ENCODE measurements at places on chromosomes 6 and 20.

DNA sequence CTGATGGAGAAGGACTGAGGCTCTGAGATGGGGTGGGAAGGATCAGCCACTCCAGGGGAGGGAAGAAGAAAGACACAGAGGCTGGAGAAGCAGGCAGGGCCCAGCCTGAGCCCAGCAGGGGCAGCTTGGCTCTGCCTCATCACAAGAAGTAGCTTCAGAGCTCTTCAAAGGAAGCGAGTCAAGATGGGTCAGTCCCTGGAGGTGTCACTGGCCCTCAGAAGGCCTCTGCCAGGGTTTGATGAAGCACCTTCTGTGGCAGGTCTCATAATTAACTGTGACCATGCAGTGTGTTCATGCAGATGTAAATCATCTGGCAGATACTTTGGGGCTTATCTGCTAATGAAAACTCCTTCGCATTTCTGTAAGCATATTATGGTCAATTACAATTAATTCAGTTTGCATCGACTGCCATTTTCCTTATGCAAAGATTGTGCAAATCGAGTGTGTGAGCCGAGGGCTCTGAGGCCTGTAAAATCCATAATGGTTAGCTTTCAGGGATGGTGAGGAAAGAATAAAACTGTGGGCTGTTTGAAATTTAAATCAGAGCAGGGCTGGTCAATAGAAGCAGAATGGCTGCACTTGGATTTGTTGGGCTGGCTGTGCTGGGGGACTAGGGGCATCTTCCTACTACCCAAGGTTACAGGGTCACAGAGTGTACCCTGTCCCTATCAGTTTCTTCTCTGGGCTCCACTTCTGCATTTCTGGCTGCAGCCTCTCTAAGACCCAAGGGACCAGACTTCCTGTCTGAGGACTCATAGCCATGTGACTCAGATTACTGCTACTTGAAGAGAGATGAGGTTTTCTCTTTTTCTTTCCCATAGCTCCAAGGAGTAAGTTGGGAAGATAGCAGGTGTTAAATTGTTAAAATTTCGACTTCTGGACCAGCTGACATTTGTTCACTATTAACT, 376.6 kb downstream of the DHX35 start:
- no peak for DNase-seq

- no peak for DNase-seq
These were observed 242.7 kb downstream of the MYLK4 start for GRCh38 chr6:2508071-2508470.

DNA sequence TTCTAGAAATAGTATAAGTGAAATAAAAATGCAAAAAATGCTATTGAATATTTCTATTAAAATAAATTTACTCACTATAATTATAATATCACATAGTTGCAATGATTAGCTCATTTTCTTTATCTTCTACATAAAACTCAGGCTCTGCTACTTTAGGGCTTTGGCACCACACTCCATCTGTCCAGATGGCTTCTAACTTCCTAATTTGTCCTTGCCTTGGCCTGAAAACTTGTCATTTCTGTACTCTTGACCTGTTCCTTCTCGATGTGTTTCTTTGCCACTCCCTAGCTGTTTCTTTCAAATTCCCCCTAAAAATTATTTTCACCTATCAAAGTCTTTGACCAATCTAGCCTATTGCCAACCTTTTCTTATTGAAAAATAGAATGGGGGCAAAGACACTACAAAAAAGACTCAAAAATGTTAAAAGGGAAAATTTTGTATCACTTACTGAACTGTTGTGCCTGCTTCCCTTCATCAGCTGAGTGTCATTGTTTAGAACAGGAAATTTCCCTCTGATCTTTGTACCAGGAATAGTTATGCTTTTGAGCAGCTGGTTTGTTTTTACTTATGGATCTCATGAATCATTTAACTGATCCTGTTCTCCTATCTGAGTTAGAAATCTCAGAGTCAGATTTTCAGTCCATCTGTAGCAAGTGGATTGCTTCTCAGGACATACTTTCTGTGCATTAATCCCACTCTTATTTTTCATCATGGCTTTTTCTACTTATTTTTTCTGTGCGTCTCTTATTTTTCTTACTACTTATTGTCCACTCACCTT, 279.2 kb upstream of the CNR1 start:
- no peak for DNase-seq

DNA sequence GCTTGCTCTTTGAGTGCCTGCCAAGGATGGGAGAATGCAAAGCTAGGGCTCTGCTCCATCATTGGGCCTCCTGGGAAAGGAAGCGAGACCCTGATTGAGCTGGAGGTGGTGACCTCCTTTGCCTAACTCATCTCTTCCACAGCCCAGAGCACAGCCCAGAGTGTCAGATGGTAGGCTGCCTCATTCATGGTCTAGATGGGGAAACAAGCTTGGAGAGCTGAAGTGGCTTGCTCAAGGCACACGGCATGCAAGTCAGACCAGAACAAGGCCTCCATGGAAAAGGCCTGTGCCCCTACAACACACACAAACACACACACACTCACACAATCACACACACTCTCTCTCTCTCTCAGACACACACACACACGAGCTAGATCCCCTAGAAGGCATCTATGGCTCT, 17.5 kb downstream of the TGM3 start:
- DNase-seq: no peak

DNA sequence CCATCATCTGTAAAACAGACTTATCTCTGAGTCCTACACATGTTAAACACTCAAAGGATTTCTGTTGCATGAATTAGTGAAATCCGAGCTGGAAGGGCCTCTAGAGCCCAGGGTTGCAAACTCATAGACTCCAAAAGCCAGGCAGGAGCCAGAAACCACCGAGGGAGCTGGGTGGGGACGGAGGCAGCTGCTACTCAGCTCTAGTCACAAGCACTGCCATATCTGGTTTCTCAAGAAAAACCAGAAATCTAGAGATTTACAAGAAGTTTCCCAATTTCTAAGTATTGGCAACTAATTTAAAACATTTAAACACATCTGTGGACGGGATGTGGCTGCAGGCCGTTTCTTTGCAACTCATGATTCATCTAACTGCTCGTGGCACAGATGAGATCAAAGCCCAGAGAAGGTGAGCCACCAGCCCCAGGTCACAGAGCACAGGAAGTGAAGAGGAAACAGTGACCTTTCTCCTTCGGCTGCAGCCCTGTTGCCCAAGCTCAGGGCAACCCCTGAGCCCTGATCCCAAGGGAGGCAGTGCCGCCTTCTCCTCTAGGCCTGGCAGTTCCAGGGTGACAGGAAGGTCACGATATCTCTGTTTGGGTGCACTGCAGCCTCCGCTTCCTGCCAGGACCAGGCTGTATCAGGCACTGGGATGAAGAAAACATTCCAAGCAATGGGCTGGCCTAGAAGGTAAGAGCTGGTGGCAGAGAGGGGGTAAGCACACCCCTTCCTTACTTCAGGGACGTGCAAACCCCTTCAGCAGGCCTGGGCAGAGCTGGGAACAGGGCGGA, 26.4 kb upstream of the PTGIS start:
- peak; percentile 88 for DNase-seq

All from femur (tissue), 1 donor.